Stimulated activated CD4-positive, alpha-beta T cell treated with anti-CD3 and anti-CD28 coated beads, TNF-alpha, amount 100 ng/mL, for 1 hour (primary cell): ENCODE measurements at places on chromosomes 3 and 15.

- DNase-seq, result no peak
These were observed 349.3 kb upstream of the SOX2 start for GRCh38 chr3:181362378-181362777.

DNA sequence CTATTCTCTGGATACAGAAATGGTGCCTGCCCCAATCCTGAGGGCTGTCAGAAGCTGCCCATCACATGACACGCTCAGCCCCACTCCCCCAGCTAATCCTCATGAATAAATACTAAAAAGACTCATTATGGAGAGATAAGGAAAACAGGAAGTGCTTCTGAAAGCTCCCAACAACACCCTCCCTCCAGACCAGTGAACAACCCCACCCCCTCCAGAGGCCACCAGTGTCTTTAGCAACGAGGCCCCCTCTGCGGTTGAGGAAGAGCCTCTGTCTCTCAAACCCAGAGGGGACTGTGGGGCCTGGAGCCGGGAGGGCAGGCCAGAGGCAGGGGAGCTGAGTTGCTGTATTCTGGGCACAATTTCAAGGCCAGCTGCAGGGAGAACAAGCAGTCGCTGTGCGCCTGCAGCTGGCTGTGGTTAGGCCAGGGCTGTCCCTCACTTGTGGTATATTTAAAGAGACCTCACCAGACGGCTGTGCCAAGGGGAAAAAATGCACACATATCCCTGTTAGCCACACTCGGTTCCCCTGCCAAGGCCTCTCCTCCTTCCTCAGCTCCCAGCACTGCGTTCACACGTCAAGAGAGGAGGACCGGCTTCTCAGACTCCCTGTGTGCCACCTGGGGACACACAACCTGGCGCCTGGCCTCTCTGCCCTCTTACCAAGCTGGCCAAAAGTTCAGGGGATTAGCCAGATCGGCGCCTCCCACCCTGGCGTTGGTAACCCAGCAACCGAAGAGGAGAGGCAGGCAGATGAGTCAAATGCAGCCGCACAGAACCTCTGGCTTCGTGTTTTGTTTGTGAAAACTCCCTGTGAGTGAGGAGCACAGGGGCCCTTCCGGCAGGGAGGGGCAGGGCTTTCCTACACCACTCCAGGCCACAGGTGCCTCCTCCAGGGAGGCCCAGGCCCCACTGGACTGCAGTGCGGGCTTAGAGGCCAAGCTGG is 101.2 kb upstream of the ETV5 start:
- no peak for DNase-seq

DNA sequence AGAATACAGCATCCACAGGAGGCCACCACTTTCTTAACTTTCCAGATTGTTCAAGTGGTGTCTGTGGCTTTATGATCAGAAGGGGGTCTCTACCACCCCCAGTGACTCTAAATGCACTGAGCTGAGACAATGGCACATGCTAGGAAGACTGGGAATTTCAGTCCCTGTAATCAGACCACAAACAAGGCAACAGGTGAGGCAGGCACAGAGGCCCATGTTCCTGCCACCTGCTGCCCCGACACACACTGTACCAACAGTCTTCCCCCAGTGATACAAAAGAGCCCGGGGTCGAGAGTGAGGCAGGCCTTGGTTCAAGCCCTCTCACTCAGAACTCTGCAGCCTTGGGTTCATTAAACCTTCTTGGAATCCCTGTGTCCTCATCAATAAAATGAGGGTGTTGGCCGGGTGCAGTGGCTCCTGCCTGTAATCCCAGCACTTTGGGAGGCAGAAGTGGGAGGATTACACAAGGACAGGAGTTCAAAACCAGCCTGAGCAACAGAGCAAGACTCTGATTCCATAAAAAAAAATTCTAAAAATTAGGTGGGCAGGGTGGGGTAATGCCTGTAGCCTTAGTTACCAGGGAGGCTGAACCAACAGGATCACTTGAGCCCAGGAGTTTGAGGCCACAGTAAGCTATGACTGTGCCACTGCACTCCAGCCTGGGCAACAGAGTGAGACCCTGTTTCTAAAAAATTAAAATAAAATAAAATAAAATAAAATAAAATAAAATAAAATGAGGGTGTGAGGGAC is 55.8 kb downstream of the ADCY5 start:
- no peak for DNase-seq

DNA sequence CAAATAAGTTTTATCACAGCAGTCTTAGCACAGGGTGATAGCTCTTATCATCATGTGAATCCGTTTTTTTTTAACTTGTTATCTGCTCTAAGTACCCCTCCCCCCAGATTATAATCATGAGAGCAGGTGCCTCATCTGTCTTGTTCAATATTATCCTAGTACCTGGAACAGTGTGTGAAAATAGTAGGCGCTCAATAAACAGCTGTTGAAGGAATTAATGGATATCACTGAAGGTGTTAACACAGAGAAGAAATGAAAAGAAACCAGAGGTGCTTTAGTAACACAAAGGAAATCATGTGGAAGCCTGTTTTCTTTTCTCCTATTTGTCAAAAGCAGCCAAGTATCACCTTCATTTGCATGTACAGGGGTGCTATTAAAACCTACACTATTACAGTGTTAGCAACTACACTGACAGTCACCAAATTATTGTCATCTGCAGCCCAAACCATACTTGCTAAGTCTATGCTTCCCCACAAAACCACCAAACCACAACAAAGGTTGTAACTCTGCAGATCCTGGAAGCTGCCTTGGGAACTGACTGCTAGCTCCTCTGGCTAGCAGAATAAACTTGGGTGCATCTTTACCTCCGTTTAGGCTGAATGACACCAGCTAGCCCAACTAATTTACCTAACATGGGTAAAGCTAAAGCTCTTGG is 2.9 kb downstream of the XPC start:
- DNase-seq, result peak; percentile 11

GRCh38 chr3:155886915-155887314 is 16.5 kb downstream of the GMPS start:
- no peak for DNase-seq

GRCh38 chr15:33720952-33721351 is 247.3 kb upstream of the CHRM5 start:
- no peak for DNase-seq
